ENCODE measurements at places on chromosomes 16 and 17.

GRCh38 chr16:2486645-2487516, 12.0 kb downstream of the TBC1D24 start:
- DNase-seq: no peak

GRCh38 chr16:5873221-5873620, 775.6 kb upstream of the EEF2KMT start:
- DNase-seq: no peak

DNA sequence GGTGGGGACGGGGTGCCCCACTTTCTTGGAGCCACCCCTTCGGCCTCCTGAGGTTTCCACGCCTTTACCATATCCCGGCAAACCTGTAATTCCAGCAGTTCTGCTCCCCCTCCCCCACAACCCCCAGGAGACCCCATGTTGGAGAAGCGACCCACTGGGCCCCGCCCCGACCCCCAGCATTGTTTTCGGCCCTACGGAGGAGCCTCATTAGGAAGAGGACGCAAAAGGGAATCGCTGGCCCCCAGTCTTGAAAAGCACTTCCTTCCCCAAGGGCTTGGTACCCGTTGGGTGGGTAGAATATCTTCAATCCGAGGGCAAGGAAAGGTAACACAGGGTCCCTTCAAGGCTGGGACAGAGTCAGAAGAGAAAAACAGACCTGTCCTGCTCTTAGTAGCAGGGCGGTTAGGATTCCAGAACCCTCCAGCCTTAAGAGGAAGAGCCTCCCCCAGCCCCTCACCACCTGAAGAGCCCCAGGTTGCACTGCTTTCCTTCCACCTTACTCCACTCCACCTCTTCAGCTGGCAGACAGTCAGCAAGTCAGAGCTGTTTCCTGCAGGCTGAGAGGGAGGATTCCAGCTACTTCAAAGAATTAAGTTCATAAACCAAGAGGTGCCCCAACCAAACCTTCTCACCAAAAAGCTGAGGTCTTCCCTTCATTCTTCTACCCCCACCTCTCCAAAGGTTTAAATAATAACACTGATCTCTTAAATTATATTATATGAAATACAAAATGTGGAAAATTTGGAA, 803 bp upstream of the TLCD2 start:
- DNase-seq: no peak

- DNase-seq: no peak
These were observed 164.4 kb upstream of the TBX2 start for GRCh38 chr17:61235001-61235826.

DNA sequence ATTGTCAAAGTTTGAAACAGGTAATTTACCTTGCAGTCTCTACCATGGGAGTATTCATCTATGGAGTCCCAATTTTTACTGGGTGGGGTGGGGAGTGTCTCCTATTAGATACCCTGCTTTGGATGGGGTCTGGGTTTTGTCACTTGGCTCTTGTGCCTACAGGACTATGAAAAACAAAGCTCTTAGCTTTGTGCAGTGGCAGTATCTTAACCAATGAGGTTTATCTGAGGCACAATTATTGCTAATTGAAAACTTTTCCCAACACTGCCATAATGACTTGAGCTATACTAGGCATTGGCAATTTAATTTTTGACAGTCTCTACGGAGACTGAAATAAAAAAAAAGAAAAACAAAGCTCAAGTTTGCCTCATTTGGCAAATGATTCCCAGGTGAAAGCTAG, 3.8 kb upstream of the ZFP90 start:
- no peak for DNase-seq

DNA sequence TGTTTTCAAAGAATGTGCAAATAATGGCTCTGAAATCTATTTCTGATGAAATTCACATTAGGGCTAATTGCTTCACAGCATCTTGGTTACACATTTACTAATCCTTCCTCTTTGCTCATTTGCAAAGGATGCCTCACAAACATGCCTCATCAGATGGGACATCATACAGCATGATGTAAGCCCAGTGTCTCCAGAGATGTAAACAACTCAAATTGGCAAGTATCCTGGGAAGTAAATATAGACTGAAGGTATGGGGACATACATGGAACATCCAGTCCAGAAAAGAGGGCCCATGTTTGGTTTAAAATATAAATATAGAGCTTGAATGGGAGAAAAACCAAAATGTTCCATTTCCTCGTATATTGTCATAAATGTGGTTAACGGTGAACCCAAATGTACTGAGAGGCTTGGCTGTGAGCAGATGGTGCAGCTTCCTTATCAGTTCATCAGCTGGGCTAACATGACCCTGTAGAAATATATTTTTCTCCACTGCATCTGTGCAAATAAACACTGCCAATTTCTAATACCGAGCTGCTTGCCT, 142.9 kb upstream of the NUDT7 start:
- no peak for DNase-seq

DNA sequence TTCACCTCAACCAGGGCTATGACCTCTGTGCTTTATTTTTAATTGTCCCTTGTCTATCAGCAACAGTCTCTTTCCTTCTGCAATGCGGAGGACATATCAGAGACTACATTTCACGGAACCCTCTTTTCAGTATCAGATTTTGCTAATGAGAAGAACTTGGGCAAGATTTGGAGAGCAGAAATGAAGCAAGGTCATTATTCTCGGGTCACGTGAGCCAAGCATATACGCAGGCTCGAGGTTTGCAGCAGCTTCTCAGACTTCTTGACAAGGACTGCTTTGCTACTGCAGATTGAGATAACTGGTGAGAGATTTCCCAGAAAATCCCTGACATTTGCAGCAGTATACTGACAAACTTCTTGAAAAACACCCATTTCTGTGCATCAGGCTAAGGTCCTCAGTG, 30.4 kb downstream of the ABCA10 start:
- DNase-seq: no peak

DNA sequence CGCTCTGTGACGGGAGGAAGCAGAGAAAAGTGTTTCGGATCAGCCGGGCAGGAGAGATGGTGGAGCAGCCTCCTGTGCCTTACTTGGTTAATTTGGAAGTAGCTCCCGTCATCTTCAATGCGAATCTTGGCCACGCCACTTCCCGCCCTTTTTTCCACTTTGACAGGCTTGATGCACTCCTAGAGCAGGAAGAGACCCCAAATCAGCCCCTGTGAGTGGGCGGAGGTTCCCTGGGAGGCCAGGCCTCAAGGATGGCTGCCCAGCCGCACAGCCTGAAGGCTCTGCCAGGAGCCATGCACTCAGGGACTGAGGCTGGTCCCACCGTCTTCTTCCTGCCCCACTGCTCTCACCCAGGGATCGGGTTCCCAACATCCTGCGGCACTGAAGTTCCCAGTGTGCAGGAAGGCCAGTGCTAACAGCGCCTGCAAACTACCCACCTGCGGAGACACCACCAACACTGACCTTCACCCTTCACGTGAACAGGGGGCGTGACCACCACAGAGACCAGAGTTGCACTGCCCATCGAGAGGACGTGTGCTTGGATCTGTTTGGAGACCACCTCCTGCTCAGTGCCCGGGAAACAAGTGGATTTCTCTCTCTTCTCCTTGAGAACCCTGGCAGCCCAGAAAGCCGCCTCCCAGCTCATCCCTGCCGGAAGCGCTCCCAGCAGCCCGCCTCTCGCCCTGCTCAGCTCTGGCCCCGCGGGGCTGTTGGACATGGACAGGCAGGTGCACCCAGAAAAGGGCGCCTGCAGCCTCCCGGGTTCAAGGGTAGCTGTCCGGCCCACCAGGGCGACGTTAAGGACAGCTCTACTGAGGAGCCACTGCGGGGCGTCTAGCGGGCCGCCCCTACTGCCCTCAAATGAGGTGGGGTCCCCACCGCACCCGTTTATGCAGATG, 988 bp downstream of the CIAO3 start:
- DNase-seq: no peak

GRCh38 chr17:33292201-33292980, 704 bp downstream of the ASIC2 start:
- DNase-seq: peak; percentile 40

GRCh38 chr17:32486111-32486700, 587 bp upstream of the CDK5R1 start:
- DNase-seq: peak; percentile 69

DNA sequence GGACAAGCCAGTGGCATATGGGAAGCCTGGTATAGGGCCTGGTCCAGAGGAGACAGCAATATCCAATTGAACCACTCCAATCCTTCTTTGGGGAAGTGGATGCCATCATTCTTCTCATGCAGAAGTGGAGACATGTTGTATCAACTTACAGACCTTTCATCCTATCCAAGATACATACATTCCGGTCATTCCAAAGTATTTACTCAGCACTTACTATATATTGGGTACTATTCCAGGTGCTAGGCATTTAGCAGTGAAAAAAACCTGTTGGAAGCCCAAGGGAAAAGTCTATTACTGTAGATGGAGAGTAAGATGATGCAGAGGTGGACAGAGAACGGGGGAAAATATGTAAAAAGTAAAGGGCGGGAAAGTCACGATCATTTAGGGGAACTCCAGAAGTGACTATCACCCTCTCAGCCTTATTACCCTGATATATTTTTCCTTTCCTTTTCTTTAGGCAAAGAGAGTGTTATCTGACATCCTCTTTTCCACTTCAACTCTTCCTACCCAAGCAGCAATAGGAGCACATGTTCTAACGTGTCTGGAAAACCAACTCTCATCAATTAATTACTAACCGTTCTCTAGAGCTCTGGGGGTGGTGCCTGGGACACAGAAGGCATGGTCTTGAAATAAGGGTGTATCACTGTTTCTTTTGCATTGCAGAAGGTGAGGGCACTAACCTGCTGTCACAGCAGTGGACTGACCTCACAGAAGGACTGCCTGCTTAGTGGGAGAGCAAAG, 210.1 kb upstream of the MAF start:
- DNase-seq: no peak

DNA sequence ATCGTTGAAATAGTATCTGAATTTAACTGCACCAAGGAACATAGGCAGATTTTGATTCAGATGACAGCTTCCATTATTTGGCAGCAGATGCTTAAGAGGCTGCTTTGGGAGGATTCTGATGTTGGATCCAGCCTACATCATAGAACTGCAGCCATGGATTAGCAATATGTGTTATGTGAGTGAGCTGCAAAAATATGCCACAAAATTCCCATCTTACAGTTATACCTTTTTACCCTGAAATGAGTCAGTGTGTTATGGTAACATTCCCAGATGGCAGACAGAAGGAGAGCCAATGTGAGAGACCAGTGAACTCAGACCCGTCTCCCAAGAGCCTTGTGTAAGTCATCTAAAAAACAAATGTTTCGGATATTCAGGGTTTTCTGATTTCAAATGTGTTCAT, 206.1 kb downstream of the CDH13 start:
- DNase-seq: peak; percentile 5

Data from HTR-8/SVneo (cell line).